ENCODE measurements at places on chromosomes 11 and 22. TPM values are rescaled to one million over a fixed set of nuclear protein-coding genes. Genes with fewer than 3 reads are reported as not detected.

DNA sequence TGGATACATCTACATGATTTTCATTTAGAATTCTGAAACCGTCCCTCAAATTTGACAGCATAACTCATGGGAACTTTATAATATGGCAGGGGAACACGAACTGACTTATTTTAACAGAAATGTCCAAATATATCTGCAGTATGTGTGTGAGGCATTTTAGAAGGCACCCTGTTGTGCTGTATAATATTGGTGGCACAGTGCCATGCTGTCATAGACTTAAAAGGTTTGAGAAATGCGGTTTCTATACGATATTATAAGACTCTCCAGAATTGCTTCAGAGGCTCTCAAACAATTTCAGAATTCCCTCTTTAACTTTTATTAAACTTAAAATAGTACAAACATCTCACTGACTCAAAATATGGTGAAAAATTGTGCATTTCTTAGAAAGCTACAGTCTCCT is 181.6 kb downstream of the MSANTD4 start:
- no peak for DNase-seq

GRCh38 chr11:10273738-10274137 is 20.3 kb downstream of the SBF2 start:
- DNase-seq: no peak

- DNase-seq: no peak
Observed at GRCh38 chr11:104967534-104968354, 630 bp downstream of the CASP4 start.

- no peak for DNase-seq
Observed at GRCh38 chr22:29408940-29409339, 20.6 kb upstream of the AP1B1 start.

GRCh38 chr22:40055143-40055883 is 60.6 kb downstream of the FAM83F start:
- DNase-seq: no peak

DNA sequence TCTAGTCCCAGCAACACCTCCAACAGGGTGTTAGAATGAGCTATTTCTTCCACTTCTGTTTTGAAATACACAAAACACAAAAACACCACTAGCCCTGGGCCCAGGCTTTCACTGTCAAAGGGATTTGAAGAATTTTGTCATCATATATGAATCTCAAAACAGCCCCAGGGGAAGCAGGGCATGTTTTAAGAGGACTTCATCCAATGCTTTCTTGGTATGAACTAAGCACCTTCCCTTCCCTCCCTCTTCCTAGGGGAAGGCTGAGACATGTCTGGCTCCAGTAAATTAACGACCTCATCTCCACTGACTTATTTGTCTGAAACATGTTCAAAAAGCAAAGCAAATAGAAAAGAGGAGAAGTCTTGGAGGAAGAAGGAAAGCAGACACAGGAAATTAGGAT is 75.7 kb upstream of the INCENP start:
- DNase-seq: no peak

DNA sequence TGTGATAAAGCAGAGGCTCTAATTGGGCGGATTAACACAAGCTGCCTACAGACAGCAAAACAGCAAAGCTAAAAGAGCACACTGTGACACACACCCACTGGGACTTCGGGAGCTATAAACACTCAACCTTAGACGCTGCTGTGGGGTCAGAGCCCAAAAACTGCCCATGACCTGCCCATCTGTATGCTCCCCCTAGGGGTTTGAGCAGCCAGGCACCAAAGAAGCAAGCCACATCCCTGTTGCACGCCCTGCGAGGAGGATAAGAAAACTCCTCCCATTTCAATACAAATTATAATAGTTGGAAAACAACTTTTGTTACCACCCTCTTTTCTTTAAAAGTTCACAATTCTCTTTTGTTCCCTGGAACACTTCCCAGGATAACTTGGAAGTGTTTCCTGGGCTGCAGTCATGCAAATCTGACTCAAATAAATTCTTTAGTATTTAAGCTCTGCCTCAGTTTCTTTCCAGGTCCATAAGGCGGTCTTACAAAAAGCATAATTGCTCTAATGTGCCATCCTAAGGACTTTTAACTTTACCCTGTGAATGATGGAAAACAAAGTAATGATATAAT is 86.4 kb downstream of the DLG2 start:
- no peak for DNase-seq

- DNase-seq: no peak
Observed at GRCh38 chr22:41781507-41781906, 19.0 kb upstream of the CCDC134 start.

DNA sequence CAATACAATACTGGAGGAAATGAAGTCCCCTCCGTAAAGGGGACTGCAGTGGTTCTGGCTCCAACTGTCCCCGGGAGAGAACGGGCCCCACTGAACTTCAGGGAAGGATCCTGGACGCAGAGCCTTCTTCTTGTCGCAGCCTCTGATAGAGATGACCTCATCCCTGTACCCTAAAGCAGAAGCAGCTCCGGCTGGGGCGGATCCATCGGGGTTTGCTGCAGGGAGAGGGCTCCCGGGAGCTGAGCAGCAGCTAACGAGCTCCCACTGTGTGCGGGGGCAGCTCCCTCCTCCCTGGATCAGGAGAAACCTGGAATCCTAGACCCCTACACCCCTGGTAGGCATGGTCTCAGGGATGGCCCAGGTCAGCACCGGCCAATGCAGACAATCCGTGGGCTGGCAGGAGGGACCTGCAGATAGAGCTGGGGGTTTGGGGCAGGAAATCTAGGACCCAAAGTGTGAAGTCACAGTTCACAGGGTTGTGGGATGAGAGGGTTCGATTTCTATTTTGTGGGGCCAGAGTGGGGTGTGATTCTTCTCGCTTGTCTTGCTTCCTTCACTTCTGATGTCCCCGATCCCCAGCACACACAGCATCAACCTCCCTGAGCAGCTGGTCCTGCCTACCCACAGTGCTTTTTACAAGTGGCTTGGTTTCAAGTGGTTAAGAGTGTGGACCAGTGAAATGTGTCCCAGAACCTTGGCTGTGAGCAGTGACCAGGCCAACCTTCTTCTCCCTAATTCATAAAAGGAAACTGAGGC is 12.9 kb downstream of the KIAA0930 start:
- no peak for DNase-seq

DNA sequence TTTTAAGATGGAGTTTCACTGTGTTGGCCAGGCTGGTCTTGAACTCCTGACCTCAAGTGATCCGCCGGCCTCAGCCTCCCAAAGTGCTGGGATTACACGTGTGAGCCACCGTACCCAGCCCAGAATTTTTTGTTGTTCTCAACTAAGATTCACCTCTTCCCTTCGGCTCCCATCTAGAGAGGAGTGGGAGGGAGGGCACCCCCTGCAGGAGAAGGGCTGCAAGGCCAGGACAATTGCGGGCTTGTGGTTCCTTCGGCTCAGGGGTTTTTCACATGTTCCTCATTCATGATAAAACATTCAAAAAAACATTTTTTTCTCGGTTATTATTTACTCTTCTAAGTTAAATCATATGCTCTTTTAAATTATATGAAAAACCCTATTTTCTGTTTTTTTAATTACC is 201.1 kb upstream of the LRRC4C start:
- DNase-seq: no peak

DNA sequence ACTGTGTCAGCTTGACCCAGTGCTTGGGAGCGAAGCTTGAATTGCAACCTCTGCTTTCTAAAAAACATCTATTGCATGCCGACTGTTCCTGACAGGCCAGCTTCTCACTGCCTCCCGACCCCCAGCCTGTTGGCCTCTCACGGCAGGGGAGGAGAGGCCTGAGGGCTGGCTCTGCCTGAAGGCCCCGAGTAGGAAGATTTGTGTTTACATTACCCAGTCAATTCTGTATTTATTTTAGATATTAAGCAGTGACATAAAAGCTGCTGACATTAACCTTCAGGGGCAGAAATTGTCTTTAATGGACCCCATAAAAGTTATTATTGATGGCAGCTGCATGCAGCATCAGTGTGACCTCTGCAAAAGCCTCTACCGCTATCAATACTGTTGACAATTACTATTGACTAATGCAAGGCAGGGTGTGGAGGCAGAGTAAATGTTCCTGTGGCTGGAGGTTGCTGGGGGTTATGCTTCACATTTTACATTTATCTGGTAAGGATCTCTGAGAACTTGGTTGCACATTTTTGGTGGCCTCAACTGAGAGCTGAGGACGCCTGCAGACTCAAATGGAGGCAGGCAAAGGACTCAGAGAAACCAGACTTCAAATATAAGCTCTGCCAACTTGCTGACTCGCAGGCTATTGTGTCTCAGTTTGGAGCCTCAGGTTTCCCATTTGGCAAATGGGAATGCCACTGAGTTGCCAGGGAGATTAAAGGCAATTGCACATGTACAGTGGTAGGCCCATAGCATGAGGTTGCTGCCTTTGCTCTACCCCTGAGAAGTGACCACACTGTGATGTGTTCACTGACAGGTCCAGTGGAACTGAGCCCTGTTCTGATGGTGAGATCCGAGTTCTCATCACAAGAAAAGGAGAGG is 380.5 kb downstream of the TENM4 start:
- no peak for DNase-seq

GRCh38 chr11:31464436-31464835 is 45.0 kb downstream of the IMMP1L start:
- no peak for DNase-seq

DNA sequence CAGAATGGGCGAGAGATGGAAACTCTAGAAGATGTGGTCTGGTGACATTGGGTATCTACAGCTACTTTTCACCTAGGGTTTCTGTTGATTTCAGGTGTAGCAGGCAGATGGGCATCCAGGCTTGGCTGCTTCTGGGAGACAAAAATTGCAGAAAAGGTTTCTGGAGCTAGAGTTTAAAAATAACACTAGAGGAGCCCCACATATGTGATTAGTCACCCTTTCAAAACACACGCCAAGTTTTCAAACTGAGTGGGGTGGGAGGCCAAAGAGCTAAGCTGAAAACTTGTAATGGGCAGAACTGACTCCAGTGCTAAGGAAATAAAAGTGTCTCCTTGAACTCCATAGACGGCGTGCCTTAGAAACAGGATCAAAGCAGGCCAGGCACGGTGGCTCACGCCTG is 80.8 kb downstream of the GRK3 start:
- DNase-seq: peak; percentile 20

DNA sequence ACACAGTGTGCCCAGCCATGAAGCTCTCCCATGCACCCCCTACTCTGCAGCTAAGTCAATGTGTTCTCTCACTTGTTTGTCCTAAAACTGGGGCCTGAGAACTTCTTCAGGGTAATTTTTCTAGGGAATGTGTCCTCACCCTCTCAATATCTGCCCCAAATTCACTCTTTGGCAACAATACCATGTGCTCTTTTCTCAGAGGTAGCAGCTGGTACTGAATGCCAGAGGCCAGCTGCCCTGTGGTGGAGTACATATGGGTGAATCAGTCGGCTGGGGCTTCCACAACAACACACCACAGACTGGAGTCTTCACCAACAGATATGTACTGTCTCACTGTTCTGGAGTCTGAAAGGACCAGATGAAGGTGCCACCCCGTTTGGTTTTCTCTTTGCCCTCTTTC is 97.7 kb upstream of the TOP3B start:
- no peak for DNase-seq

GRCh38 chr11:83680321-83680720 is 394.2 kb upstream of the CCDC90B start:
- no peak for DNase-seq

DNA sequence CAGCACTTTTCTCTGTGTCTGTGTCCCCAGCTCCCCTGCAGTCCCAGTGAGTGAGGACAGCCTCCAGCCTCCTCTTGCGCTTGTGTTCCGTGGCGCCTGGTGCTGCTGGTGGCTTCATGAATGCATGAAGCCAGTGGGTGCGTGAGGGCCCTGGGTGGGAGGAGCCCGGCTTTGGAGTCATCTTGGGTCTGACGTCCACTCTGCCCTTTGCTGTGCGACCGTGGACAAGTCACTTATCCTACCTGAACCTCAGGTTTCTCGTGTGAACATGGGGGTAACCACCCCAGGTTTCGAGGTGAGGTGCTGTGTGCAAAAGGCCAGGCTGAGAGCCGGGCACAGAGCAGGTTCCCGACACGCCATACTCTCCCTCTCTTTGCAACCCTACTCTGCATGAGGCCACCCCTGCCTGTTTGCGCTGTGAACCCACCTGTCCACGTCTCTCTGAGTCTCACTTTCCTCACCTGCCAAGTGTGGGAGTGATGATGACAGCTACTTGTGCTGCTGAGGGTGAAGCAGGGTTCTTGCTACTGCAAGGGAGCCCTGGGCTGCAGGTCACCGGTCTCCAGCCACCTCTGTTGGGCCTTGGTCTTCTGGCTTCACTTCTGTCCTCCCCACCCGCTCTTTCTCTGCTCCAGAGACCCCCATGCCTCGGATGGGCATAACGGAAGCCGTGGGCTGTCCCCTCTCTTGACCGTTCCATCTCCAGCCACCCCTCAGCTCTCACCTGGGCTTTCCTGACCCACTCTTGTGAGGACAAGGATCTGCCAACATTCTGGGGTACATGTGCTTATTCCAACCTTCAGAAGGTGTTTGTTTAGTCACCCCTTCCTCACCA is 537.6 kb downstream of the TBC1D22A start:
- no peak for DNase-seq

DNA sequence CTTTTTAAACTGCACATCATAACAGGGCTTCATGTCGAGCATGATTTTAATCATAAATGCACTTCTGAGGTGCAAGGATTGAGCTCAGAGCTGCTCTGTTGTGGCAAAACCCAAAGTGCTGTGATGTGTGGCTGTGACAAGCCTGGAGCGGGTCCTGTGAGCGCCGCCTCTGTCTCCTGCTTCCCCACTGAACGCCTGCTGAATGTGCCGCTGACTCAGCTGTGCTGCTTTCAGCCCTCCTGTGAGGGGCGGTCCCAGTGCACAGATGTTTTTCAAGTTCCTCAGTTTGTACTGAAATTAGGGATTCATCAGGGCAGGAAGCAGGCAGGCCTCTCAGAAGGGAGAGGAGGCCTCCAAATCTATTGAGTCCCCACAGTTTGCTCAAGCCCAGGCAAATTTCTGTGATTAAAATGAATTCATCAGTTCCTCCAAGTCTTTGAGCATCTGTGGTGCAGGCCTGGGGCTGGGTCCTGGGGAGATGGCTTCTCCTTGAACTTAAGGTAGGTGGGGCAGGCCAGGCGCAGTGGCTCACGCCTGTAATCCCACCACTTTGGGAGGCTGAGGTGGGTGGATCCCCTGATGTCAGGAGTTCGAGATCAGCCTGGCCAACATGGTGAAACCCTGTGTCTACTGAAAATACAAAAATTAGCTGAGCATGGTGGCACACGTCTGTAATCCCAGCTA is 3.0 kb upstream of the GTSE1 start:
- no peak for DNase-seq

Gene FXYD6
- 280 TPM for total RNA-seq

Gene KRTAP5-11
- total RNA-seq: not detected

Gene MMP10
- not detected for total RNA-seq

Gene OR5T1
- not detected for total RNA-seq

Gene JAML
- 1.2 TPM for total RNA-seq

Gene OR10A4
- total RNA-seq: not detected

Data from uterus (tissue), 4 donors.